Iris pigment epithelial cell (primary cell): ENCODE measurements at places on chromosomes 4 and X.

DNA sequence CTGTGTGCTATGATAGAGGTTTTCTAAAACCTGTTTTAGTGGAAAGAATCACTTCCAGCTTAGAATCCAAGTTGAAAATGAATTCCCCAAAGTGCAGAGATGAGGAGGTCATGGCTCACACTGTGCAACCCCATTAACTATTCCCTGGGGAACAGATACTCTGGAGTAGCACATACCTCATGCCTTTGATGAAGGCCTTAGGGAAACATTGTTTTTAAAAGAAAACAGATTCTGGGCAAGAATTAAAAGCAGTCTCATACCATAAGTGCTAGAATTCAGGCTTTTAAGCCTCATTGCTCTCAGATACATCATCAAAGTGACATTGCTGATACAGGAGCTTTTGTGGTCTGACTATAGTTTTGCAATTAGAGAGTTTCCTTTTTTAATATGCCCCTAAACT is 115.1 kb downstream of the NDST4 start:
- peak; percentile 18 for DNase-seq

DNA sequence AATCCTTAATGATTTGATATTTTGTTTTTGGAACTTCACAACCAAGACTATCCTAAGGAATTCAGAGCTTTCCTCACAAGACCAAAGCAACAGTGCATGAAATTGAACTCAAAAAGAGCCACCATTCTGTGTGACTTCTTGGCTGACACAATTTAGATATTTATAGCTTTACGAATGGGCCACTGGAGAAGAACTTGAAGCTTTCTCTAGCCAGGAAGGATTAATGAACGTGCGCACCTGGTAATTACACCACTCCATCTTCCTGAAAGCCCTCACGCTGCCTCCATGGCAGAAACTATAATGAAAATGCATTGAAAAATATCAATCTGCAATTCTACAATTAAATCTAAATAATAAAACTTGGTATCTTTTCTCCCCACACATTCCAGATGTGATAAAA is 1057.8 kb downstream of the DMD start:
- no peak for DNase-seq

DNA sequence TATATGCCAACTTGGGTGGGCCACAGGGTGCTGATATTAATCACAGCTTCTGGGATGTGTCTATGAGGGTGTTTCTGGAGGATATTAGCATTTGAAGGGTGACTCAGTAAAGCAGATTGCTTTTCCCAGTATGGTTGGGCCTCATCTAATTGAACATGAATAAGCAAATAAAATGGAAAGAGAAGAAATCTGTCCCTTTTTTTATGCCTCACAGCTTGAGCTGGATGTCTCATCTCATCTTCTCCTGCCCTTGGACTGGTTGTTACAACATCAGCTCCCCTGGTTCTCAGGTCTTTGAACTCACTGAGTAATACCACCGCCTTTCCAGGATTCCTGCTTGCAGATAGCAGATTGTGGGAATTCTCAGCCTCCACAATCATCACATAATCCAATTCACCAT is 1149.2 kb downstream of the PCDH18 start:
- DNase-seq = peak; percentile 46

DNA sequence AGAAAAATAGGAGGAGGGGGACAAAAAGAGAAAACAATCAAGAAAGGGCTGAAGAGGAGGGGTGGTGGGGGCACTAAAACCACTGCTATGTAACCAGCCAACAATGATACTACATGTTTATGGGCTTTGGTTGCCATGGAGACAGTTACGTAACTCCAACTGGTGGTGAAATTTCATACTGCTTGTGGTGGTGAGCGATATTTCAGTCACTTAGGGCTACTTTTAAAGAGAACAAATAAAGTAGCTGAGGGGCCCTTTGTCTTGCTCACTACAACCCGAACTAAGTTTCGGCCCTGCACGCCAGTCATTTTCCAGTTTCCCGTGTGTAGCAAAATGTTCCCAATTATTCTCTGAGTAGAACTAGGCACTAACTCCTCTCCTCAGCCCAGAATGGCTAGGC is 275.2 kb upstream of the EDA2R start:
- DNase-seq = peak; percentile 10

- DNase-seq = no peak
Observed at GRCh38 chr4:42588909-42589308, 68.0 kb downstream of the ATP8A1 start.
